ENCODE measurements at places on chromosomes 3 and 15.

- no peak for DNase-seq
Measured at GRCh38 chr3:8624612-8625011, 20.0 kb downstream of the SSUH2 start.

- DNase-seq: peak; percentile 66
Measured at GRCh38 chr15:85296615-85297402, 83.6 kb upstream of the AKAP13 start.

GRCh38 chr3:52934630-52935530, 37.5 kb upstream of the STIMATE start:
- peak; percentile 72 for DNase-seq

- DNase-seq: no peak
Measured at GRCh38 chr3:140053794-140054193, 118.8 kb downstream of the CLSTN2 start.

DNA sequence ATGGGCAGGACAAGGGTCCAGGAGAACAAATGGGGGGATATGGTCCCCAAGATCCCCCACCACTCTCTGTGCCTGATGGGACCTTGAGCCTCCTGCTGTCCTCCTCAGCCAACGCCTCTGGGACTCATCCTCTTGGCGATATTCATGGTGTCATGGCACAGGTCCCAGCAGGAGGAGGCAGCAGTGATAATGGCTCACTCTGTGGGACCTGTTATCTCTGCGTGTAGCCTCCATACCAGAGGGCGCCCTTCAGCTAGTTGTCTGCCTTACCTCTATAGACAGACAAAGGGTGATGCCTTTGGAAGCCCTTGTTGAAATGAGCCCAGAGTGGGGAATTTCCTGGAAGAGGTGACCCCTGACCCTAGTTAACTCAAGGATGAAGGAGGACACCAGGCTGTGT, 7.4 kb downstream of the ZBTB47 start:
- DNase-seq: peak; percentile 40

- DNase-seq: no peak
Measured at GRCh38 chr3:140630866-140631265, 47.0 kb upstream of the TRIM42 start.

GRCh38 chr3:163364717-163365116, 1713.6 kb downstream of the SI start:
- no peak for DNase-seq

GRCh38 chr3:170699158-170700053, 113.5 kb upstream of the SLC7A14 start:
- peak; percentile 50 for DNase-seq

DNA sequence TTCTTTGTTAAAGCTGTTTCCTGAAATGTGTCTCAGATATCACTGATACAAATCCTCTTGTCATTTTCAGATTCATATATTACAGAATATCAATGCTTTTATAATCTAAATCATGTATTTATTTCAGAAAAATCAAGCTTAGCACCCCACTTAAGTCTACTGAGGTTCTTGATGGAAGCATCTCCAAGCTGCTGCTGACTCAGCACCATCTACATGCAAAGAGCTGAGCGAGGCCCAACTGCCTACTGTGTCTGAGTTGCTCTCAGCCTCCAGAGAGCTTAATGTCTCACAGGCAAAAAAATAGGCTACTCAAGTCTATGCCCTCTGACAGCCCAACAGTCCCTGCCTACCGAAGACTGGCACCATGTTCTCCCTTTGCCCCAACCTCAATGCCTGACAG, 29.2 kb upstream of the STIMATE start:
- DNase-seq: no peak

DNA sequence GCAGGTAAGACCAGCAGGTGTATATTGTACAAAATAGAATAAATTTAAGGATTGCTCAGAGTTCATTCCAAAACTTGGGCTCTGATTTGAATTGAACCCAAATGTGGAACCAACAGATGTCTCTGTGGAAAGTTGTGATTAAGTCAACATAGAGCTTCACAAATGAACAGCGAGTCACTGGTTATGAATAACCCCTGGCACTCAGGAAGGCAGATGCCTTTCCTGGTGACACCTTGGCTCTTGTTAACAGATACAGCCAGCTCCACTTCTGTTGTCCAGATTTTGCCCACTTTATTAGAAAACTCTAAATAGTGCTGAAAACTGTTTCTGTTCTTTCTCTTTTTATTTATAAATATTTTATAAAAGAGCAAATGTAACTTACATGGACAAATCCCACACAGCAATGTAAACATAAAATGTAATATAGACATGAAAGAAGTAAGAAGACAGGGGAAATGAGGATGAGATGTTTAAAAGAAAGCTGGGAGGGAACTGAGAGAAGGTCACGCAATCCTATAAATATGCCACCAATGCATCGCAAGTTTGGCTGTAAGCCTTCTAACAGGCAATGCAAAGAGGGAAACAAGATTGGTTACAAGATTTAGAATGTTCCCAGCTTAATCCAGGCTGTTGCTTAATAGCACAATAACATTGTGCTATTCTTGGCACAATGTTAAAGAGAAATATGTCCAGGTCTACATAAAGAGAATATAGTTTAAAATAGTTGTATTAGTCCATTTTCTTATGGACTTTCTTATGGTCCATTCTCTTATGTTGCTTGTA, 495.5 kb downstream of the TAFA4 start:
- DNase-seq: no peak

DNA sequence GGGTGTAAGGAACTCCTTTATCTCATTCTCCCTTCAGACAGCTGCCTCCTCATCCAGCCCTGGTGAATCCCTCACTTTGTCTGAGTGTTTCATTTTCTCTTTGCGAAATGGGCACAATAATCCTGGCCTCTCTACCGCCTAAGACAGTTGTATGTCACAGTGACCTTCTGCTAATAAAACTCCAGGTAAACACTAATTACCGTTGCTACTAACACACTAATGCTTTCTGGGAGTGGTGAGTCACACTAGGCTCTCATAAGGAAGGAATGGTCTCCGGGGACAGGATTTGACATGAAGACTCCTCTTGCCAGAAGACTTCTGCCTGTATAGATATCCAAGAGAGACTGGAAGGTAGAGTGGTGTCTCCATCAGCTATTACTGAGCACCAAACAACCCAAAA, 71.7 kb upstream of the SNRK start:
- no peak for DNase-seq

GRCh38 chr3:166518040-166518439, 680.8 kb upstream of the BCHE start:
- no peak for DNase-seq

DNA sequence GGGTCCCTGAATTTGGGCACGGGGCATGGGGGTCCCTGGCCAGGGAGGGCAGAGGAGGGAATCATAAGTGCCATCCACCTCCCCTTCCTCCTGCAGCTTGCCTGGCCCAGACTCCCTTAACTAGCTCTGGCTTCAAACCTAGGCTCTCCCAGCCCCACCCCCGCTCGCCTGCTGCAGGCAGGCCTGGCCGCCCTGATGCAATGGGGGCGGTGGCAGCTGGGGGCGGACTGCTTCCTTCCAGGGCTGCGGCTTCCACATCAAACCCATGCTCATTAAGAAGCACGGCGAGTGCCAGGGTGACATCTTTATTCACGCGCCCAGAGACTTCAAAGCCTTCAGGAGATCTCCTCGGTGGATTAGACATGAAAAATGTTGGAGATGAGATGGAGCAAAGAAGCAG, 123.1 kb downstream of the TPRA1 start:
- DNase-seq: no peak

DNA sequence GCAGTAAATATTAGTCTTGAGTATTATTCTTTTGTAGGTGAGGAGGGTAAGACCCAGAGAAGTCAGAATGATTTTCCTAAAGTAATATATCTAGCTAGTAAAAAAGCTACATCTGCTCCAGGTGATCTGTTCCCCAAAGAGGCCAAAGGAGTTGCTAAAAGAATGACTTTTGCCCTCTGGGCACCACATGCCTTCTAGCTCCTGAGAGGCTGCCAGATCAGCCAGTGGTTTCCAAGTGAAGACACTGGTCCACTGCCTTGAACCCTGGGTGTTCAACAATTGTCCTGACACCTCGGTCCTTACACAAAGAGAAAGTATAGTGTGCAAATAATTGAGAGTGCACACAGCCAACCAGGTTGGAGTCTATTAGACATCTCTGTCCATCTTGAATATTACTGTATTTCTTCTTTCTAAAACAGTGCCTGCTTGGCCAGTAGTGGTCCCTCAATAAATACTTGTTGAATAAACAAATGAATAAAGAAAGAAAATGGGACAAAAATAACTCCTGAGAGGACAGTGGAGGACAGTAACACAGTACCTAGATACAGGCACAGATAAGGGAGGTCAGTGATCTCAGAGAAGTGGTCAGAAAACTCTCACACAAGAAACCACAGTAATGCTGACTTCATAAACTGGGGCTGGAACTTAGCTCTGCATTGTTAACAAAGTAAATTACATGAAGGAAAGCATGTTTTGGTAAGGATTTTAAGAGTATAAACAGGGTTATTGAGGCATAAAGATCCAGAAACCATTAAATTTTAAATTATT, 56.6 kb upstream of the CSTA start:
- DNase-seq: no peak

GRCh38 chr15:39785139-39785538, 2.5 kb upstream of the FSIP1 start:
- no peak for DNase-seq

- peak; percentile 25 for DNase-seq
Measured at GRCh38 chr15:83057696-83058376, 9.2 kb downstream of the BTBD1 start.

GRCh38 chr15:61680260-61681037, 379.8 kb downstream of the VPS13C start:
- no peak for DNase-seq

- DNase-seq: peak; percentile 24
Measured at GRCh38 chr15:77187751-77188464, 117.0 kb upstream of the TSPAN3 start.

DNA sequence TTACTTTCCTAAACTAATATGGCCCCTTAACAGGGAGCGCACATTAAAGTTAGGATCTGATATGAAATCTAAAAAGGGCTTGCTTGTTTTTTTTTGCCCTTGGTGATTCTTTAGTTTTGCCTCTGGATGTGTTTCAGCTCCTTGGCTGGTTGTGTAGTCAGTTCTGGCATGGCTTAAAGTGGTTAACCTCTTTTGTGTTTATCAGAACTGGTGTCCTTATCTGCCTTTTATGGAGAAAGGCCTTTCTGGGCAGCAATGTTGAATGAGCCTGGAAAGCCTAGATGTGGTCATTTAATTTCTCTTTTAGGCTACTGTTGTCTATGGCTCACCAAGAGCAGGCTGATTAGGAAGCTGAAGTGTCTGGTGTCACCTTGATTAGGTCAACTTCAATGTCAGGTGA, 254.5 kb upstream of the ROPN1 start:
- DNase-seq: no peak

GRCh38 chr3:31193871-31194270, 299.4 kb upstream of the GADL1 start:
- DNase-seq: no peak

GRCh38 chr3:171064461-171064860, 37.9 kb upstream of the SLC2A2 start:
- DNase-seq: no peak

DNA sequence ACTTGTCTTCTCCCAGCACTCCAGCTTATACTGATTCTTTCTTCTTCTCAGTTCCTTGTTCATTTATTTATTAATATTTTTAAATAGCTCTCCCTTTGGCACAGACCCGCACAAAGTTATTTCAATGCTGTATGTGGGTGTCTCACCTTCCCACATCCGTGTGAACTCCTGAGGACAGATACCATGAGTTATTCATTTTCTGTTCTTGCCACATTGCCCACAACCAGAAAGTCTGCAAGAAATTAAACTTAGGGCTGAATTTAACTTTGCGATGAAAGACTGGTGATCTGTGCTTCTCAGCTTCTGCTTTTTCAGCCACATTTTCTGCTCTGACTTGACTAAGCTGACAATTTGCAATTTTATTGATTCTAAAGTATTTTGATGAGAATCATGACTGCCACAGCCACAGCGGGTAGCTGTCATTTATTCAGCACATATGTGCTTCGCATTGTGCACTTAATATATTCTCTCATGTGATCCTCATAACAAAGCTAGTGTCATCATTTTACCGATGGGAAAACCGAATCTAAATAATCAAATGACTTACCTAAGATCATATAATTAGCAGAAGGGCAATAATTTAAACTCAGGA, 569.8 kb downstream of the EDEM1 start:
- no peak for DNase-seq

DNA sequence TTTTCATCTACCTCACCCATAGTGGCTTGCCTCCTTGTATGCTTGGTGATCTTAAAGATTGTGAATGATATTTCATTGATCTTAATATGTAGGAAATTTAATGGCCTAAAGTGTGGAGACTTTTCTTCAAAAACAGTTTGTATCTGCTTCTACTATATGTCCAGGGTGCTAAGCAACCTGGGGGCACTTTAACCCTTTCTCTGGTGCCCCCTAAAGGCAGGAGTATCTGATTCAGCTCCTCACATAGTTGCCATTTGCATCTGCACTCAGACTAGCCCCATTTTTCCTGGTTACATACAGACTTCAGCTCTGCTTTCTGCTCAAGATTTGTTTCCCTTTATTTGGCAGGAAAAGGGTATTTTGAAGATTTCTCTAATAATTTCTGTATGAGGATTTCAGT, 5.2 kb upstream of the PFN2 start:
- DNase-seq: peak; percentile 6

DNA sequence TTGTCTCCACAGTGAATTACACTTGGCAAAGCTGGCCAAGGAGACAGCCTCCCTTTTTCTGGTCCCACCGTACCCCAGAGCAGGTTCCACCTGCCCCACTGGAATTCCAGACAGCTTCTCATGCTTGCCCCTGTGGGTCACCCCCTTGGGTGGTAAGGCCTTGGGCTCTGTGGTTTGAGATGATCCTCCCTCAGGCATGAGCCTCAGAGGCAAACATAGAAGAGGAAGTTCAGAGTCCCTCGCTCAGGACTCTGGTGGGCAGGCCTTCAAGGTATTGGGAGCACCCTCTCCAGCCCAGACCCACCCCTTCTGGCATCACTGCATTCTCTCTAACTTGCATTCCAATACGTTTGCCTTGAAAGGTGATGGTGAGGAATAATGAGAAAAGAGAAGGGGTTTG, 17.6 kb upstream of the UBA7 start:
- DNase-seq: no peak

- no peak for DNase-seq
Measured at GRCh38 chr3:113143353-113143752, 68.0 kb upstream of the BOC start.

- DNase-seq: no peak
Measured at GRCh38 chr3:14480207-14481017, 59.7 kb downstream of the GRIP2 start.

- DNase-seq: no peak
Measured at GRCh38 chr3:9448071-9448470, 50.7 kb downstream of the SETD5 start.

GRCh38 chr3:157103860-157104259, 56.1 kb downstream of the CCNL1 start:
- no peak for DNase-seq

- DNase-seq: no peak
Measured at GRCh38 chr3:67521053-67521646, 133.3 kb downstream of the SUCLG2 start.

DNA sequence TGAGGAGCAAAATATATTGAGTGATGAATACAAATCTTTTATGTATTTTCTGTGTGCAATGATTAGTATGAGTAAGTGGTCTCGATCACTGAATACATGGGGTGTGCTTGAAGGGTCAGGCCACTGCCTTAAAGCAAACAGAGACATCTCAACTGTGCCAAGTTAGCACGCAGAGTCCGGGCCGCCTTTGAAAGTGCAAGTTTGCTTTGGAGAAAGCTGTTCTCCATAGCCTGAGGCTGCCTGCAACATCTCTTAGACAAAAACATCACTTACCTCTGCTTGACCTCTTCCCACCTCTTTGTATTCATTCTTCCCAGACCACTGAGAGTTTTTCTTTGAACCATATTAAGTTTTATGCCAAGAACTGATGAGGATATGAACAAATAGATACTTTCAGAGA, 267.0 kb downstream of the ZBTB20 start:
- DNase-seq: no peak

Data from erythroblast (primary cell).